NCI-H1436 (cell line): ENCODE measurements at places on chromosomes 6 and 20.

DNA sequence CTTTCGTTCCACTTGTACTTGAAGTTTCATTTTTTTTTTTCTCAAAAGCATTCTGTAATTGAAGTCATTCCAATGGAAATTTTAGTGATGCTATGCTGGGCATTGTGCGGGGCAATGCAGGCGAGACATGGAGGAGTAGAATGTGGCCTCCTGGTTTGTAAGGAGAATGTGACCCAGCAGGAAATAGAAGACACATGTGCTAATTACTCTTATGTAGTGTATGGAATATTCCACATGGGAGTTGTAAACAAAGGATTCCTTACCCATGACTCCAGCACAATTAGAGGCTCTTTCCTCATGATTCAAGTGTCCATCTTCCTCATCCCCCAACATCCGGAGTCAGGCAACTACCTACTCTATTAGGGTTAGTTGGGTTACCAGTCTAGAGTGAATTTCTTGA lies 14.9 kb upstream of the RFPL4B start:
- no peak for DNase-seq

GRCh38 chr6:145600299-145600698 lies 135.0 kb downstream of the EPM2A start:
- no peak for DNase-seq

DNA sequence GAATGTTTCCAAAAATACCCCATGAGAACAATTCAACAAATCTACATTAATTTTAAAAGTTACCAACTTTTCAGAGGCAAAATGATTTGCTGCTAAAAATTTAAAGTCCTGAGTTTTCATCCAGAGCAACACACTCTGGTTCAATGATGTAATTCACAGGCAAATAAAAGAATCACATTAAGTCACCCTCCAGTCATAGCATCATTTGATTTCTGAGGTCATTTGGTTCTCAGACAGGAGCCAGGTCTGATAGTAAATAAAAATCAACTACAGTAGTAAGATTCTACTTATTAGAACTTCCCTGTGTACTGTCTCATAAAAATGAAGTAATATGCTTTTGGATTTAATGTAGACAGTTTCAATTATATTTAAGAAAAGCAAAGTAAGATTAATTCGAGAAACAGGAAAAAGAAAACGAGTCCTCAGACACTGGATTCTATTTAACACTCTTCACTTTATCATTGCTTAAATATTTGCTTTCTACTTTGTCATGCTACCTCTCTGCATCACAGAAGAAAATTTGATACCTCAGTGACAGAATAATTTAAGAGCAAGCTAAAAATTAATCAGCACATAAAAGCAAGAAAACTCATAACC lies 25.8 kb downstream of the MAP7 start:
- DNase-seq: no peak

DNA sequence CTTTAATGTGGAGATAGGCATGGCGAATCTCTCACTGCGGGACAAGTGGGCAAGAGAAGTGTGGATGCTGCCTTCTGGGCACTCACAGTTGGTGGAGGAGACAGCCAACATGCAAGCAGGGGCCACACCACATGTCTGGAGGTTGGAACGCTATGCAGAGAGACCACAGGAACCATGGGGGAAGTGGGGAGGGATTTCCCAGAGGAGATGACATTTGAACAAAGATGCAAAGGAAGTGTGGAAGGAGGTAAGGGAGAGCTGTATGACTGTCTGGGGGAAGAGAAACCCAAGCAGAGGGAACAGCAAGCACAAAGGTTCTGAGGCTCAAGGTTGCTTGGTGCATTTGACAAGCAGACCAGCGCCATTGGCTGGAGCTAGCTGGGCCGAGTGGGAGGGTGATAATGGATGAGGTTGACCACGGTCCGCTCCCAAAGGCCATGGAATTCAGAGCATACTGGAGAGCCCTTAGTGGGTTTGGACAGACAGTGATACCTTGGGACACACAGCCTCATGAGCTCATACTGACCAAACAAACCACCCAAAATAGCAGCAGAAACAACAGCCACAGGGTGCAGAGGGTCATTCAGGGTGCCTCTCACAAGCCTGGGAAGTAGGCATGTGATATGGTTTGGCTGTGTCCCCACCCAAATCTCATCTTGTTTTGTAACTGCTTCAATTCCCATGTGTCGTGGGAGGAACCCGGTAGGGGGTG lies 7.6 kb upstream of the FAM110A start:
- DNase-seq: no peak

DNA sequence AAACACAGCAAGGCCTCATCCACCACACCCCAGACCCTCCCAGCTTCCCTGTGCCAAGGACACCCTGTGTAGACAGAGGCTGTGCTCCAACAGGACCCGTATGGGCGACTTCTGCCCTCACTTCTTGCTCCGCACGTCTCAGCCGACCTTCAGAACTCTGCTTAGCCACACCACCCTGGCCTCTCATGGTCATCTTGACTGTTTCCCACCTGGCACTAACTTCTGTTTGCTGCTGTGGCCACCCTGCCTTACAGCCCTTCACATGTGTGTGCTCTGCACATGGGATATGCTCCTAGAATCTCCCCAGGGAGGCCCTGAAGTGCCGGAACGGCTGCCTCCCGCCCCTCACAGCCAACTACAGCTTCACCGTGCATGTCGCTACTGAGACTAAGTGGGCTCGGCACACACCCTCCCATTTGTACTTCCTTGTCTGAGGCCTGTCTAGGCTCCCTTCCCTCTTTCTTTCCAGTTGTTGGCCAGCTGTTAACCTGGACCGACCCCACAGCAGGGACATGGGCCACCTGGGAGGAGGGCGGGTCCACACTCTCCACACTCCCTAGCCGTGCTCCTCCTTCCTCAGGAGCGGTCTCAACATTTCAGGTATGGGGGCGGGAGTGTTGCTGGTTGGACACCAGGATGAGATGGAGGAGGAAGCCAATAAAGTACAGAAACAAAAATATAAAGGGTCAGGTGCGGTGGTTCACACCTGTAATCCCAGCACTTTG lies 69.6 kb downstream of the PYGB start:
- DNase-seq: no peak
